ENCODE measurements at places on chromosomes 16 and 17.

- no peak for DNase-seq
Observed at GRCh38 chr17:50219342-50219741, 17.9 kb upstream of the COL1A1 start.

DNA sequence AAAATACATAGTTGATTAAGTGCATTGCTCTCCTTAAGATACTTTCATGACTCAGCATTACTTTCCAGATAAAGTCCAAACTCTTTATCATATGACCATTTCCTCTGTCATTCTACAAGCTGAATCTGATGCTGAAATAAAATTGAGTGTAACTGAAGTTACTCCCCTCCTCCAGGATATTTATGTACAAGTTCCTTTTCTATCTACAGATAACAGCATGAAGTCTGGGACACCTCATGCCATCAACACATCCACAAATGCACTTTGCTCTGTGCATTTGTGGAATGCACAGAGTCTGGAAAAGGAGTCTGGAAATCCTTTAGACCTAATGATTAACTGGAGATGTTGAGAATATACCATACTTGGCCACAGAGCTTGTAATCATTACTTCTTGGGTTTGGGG is 60.5 kb downstream of the ACSM2B start:
- DNase-seq, result no peak

DNA sequence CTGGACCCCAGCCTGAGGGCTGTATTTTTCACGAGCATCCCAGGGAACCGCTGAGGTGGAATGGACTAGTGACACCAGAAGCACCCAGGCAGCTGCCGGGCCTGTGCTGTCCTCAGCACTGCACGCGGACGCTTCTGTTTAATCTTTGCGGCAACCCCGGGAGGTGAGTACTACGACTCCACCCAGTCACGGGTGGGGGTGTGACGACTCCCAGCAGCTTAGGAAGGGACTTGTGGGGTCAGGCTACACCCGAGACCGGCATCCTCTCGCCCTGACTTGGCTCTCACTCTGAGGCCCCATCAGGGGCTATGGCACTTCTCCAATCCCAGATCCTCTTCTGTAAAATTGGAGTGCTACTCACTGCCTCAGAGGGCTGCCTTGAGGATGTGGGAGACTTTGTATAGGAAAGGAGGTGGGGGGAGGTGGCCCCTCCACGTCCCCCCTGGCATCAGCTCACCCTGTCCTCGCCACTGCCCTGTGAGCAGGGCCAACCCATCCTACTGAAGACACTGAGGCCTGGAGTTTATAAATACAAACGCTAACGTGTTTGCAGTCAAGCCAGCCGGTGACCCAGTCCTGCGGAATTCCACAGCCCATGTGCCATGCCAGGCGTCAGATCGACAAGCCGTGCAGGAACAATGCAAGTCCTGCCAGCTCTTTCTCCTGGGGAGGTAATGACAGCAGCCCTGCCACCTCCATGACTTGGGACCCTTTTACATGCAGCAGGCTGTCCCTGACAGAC is 44.4 kb downstream of the PPL start:
- no peak for DNase-seq

GRCh38 chr17:38783227-38783626 is 16.1 kb downstream of the PIP4K2B start:
- DNase-seq, result no peak

DNA sequence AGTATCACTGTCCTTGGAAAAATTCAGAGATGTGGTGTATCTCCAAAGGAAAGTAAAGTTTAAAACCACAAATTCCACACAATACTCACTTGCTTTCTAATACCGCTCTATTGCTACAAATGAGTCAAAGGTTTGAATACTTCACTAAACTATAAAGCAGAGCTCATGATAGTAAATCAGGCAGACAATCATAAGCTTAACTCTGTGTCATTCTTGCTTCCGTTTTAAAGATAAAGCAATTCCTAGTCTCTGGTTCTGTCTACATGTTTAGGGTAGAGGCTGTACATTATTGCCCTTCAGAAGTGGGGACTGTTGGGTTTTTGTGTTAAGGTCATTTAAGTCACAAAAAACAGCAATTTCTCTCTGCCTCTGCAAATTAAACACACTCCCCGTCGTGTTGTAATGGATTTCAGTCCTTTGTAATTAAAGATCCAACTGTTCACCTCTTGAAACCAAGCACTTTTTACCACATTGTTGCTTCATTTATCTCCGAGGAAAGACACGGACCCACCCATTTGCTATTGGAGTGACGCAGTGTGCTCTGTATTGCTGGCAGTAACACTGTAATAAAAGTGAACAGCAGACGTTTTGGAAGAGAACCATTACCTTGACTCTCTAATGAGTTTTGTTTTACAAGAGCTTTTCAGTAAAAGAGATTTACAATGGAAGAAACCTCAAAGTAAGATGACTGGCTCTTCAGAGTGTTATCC is 83.1 kb upstream of the CNTNAP4 start:
- DNase-seq, result no peak

DNA sequence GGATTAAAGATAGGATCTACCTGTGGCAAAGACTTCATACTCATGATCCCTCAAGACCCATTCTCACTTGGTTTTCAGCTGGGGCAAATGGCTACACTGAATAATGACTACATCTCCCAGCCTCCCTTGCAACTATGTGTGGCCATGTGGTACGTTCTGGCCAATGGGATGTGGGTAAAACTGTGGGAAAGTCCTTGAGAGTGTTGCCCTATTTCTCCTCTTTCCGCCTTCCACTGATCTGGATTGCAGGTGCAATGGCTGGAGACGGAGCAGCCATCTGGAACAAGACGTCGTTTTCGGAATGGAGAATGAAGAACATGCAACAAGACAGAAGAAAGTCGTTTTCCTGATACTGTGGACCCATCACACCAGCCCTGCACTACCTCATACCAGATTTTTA is 48.5 kb downstream of the HAPSTR1 start:
- DNase-seq, result no peak

GRCh38 chr17:31374094-31374447 is 17.4 kb upstream of the RAB11FIP4 start:
- no peak for DNase-seq

DNA sequence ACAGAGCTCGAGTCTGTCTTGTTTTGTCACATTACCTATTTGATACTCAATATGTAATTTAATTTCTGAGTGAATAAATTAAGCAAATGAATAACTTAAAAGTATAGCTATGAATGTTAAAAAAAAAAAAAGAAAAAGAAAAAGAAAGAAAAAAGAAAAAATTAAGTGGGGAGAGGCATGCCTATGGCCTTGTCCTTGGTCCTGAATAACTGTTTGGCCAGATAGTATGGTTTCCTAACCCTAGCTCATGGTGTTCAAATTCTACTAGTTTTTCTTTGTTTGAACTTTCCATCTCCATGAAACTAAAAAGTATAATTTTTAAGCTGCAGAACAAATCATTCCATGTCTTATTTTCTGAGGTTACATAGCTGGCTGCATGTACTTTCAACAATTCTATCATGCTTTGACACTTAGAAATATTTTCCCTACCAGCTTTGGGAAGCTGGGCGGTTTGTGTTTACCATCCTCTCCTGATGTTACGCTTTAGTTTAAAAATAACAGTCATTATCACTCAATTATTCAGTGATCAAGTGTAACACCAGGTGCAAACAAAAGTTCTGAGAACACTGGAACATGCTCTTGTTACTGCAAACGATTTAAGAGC is 31.8 kb downstream of the TOX3 start:
- no peak for DNase-seq

GRCh38 chr17:49494986-49495841 is at the start of gene NGFR:
TSS of gene NGFR (plus strand) at chr17:49495293. CDS start at chr17:49495418, 125 bp downstream.
- DNase-seq, result no peak

DNA sequence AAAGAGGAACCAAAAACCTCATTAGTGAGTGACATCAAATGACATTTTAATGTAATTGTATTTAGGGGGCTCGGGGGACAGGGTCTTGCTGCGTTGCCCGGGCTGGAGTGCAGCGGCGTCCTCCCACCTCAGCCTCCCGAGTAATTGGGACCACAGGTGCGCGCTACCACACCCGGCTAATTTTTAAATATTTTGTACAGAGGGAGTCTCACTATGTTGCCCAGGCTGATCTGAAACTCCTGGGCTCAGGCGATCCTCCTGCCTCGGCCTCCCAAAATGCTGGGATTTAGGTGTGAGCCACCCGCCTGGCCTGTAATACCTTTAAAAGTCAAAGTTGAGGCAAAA is 581 bp downstream of the SNRNP25 start:
- DNase-seq, result no peak

- no peak for DNase-seq
Observed at GRCh38 chr17:57982452-57983170, 5.4 kb downstream of the VEZF1 start.

DNA sequence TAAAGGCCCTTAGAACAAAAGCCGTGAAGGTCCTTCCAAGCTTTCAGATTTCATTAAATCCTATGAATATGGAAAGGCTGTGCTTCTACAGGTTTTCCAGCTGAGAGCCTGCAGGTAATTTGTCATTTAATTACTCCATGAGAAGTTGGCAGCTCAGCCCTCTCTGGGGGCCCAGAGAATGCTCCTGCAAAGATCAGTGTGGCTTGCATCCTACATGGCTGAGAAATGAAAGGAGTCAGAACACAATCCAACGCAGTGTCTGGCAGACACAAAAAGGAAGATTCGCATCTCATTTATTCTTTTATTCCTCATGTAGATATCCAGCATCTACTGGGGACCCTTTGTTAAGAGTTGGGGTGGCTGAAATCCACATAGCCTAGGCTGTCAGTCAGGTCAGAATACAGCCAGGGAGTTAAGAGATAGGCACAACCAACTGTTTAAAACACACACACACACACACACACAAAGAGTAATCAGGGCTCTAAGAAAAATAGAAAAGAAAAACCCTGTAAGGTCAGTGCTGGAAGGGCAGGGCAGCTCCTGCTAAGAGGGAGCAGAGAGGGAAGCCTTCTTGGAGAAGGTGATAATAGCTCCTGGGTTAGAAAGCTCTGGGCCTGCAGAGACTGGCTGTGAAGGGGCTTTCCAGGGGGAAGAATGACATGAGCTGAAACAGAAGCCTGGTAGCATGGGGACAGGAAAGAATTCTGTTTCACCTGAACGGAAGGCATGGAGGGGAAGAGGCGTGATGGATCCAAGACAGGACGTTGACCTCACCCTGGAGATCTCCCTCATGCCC is 46.9 kb upstream of the WSCD1 start:
- no peak for DNase-seq

GRCh38 chr16:52874042-52874441 is 178.7 kb downstream of the CHD9NB start:
- DNase-seq, result no peak

DNA sequence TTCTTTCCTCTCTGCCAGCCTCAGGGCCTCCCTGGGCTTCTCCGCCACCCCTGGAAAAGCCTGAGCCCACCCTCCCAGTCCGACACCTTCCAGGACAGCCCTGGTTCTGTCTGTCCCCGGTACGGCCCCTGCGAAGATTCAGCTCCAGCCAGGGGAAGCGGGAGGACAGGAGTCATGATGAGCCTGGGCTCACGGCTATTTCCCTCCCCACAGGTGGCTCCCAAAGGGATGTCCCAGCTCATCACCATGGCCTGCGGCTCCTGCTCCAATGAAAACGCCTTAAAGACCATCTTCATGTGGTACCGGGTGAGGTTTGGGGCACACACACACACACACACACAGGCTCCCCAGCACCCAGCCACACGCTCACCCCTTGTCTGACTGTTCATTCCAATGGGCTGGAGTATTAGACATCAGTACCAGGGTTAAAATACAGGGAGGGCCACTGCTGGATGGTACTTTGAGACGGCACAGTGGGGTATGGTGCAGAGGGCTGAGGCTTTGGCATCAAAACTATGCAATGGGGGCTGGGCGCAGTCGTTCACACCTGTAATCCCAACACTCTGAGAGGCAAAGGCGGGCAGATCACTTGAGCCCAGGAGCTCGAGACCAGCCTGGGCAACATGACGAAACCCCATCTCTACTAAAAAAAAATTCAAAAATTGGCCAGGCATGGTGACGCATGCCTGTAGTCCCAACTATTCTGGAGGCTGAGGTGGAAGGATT is 32.8 kb downstream of the TMEM186 start:
- no peak for DNase-seq

DNA sequence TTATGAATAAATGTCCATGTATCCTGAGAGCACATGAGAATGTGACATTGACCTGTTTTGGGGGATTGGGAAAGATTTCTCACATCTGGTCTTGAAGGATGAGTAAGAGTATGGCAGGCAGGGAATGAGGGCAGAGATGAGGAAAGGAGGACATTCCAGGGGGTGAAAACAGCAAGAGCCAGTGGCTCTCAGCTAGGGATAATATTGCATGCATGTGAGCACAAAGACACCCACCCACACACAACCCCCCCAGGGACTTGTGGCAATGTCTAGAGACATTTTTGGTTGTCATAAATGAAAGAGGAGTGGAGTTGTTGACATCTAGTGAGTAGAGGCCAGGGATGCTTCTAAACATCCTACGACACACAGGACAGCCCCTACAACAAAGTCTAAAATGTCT is 6.0 kb downstream of the MYO1D start:
- DNase-seq, result no peak

GRCh38 chr16:13480801-13481200 is 439.2 kb upstream of the ERCC4 start:
- DNase-seq, result no peak

DNA sequence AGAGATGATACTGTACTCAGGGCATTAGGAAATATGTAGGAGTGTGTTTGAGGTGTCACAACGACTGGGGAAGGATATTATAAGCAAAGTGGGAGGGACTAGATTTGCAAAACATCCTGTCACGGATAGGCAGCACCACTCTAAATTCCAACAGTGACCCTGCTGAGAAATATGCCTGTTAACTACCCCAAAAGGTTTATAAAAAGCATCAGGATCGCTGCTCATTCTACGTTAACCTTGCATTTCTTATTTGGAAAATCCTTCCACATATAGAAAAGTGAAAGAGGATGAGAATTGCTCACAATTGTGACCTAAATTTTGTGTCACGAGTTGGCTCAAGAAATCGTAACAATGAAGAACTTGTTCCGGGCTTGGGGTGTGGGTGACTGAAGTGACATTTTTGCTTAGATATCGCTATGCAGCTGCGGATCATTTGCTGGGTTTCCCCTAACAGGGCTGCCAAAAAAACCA is 51.6 kb downstream of the N4BP1 start:
- DNase-seq, result no peak

- no peak for DNase-seq
Observed at GRCh38 chr17:69424287-69425041, 10.0 kb downstream of the MAP2K6 start.

DNA sequence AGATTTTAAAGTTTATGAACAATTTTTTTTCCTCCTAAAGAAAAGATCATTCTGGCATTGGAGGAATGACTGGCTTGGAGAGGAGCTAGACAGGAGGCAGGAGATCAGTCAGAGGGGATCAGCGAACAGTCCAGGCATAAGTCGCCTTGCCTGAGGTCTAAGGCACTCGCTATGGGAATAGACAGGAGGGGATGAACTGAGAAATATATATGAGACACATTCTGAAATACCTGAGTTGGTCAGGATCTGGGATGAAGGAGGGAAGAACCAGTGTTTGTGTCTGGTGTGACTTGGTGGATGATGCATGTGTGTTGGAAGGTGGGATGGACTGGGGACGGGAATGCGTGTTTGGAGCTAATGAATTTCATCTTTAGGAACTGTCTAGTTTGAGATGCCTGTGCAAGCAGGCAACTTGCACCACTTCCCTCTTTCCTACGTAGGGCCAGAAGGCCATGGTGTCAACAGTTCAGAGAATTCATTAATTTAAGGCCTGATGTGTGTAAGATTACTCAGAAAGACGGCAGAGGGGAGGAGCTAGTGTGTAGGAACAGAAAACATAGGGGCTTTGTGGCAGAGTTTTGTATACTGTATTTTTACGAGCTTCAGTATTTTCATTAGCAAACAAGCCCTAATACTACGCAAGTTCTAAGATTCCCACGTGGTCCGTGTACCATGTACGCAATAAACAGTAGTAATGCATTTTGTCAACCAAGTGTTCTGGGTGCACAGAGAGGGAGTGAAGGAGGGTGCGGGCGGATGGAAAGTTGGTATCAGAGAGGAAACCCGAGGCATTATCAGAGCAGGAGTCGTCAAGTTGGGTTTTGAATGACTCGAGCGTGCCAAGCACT is 825 bp downstream of the HEATR6 start:
- DNase-seq, result no peak
